ENCODE measurements at places on chromosomes 3 and 15.

- no peak for DNase-seq
These were observed 563 bp downstream of the ARL6IP5 start for GRCh38 chr3:69085168-69085832.

- no peak for DNase-seq
These were observed 42.1 kb upstream of the BHLHE40 start for GRCh38 chr3:4936982-4937614.

DNA sequence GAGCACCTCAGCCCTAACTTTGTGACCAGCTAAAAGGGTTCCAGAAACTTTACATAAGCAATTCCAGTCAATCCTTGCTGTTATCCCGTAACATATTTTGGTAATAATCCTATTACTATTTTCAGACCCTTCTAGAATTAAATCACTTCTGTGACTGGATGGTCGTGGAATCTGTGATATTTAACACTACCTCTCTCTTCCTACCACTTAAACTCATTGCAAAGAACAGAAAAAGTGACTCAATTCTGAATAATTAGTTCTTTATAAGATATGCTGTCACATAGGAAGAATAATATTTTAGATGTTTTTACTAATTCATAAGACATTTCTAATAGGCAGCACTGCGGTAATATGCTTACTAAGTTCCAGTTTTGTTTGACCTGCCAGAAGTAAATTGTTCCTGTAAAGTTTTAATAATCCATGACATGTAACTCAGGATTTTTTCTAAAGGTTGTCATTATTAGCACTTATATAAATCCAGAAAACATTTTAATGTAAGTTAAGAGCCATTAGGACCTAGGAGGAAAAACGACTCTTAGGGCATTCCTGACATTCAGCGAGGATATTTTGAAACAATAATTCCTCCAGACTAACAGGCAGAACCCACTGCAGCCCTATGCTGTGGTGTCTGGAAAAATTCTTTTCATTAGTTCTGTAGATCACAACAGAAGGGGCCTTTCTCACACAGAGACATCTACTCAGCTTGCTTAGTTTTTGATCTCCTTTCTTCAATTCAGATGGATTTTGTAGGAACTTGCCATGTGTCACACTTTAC is 113.3 kb upstream of the MBNL1 start:
- DNase-seq: no peak

DNA sequence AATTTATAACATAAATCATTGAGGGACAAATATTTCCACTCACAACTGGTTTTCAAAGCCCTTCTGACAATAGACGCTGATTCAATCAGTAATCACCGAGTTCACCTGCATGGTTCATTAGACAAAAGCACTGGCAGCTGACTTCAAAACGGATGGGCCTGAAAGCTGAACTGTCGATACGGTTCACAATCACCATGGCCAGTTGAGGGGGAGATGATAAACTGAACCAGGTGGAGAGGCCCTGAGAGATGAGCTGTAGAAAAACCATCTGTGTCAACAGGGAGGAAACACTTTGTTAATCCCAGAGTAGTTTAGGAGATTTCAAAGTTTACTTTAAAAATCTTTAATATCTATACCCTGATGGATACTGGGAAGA is 75.0 kb downstream of the PEX5L start:
- DNase-seq: no peak
